ENCODE measurements at places on chromosomes 3 and 15.

DNA sequence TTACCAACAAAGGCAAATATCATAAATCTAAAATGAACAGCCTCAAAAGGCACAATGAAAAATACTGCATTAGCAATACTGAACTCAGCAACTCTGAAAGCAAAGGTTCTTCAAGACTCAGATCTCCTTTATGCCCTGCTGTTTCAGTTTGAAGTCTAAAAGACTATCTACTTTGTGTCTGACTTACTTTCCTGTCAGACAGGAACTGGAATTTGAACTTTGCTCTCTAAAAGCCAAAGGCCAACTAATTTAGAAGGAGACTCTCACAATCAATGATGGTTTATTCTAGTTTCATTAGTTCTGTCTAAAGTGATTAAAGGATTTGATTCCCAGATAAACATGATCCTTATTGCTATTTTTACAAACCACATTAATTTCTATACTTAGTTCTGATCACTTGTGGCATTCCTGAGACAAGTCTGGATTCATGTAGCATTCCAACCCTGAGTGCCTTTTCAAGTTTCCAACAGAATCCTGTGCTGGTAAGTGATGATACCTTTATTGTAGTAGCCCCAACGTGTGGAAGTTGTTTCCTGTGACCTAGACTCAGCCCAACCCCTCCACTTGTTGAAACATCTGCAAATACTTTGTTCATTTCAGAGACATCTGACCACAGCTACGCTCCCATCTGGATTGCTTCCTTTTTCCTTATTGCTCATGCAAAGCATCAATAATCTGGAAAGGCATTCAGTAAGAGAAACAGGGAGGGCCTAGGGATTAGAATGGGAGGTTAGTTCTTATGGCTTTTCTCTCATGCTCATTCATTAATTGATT is 14.9 kb upstream of the LEKR1 start:
- DNase-seq: no peak

GRCh38 chr15:68400066-68400456 is 31.9 kb downstream of the ITGA11 start:
- no peak for DNase-seq

DNA sequence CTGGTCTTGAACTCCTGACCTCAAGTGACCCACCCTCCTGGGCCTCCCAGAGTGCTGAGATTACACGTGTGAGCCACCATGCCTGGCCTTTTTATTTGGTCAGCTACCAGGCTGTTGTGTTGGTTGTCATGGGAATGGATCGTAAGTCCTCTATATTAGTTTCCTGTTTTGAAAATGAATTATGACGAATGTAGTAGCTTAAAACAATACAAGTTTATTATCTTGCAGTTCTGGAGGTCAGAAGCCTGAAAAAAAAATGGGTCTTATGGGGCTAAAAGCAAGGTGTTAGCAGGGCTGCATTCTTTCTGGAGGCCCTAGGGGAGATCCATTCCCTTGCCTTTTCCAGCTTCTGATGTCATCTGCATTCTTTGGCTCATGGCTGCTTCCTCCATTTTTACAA is 25.1 kb upstream of the HERC1 start:
- DNase-seq: no peak

DNA sequence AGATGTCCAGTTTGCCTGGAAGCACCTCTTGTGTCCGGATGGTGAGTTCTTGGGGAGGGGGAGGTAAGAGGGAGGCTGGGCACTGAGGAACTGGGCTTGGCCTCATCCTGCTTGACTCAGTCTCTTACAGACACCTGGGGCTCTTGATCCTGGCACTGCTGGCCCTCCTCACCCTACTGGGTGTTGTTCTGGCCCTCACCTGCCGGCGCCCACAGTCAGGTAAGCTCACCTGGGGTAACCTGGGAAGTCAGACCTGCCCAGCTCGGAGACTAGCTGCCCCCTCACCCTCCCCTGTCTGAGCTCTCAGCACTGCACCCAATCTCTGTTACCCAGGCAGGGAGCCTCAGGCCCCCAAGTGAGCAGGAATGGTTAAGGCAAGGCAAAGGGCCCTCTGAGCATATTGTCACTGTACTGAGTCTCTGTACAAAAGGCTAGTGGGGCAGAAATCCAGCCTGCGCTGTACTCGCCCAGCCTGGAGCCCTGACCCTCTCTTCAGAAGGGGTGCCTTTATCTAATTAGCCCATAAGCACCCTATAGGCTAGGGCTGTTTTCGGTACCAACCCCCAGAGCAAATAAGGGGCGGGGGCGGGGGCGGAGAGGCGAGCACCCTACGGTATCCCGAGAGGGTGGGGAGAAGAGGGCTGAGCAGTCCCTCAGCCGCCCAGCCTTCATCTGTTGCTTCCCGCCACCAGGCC is 2.2 kb upstream of the IL17RC start:
- peak; percentile 49 for DNase-seq

GRCh38 chr15:70451821-70452653 is 311.3 kb downstream of the UACA start:
- DNase-seq: no peak

GRCh38 chr15:66963710-66964109 is 101.7 kb upstream of the SMAD3 start:
- no peak for DNase-seq

Data from GM13977 (cell line).